ENCODE measurements at places on chromosomes 6 and 20. TPM values are rescaled to one million over a fixed set of nuclear protein-coding genes. Genes with fewer than 3 reads are reported as not detected.

The IYD gene
- total RNA-seq, result 0.04 TPM

The TAP2 gene
- 55.3 TPM for total RNA-seq

The ZSCAN9 gene
- 7.4 TPM for total RNA-seq

The GPR6 gene
- not detected for total RNA-seq

The LCA5 gene
- 1.6 TPM for total RNA-seq

The RPS18 gene
- 5,548 TPM for total RNA-seq

The SUMO4 gene
- total RNA-seq, result 0.34 TPM

The RNF144B gene
- total RNA-seq, result 0.45 TPM

The SMIM28 gene
- not detected for total RNA-seq

The TRIM31 gene
- total RNA-seq, result not detected

The MED20 gene
- total RNA-seq, result 16.7 TPM

The ATF6B gene
- total RNA-seq, result 22.7 TPM

The LRRC73 gene
- 1.9 TPM for total RNA-seq

The SLC2A10 gene
- total RNA-seq, result 5.4 TPM
